ENCODE measurements at places on chromosomes 4 and X. TPM values are rescaled to one million over a fixed set of nuclear protein-coding genes. Genes with fewer than 3 reads are reported as not detected.

GRCh38 chr4:1464581-1465171 is 58.4 kb upstream of the NKX1-1 start:
- no peak for DNase-seq
- H3K36me3 ChIP-seq, result no peaks in the 10 kb centered on the region
- no peaks in the 10 kb centered on the region for H3K4me1 ChIP-seq
- no peak overlapping the region for H3K27ac ChIP-seq
- H3K4me3 ChIP-seq, result no peak overlapping the region

GRCh38 chr4:11416071-11416766 is 12.5 kb downstream of the HS3ST1 start:
- H3K27ac ChIP-seq, result no peak overlapping the region
- no peaks in the 10 kb centered on the region for H3K36me3 ChIP-seq
- no peaks in the 10 kb centered on the region for H3K4me1 ChIP-seq
- H3K27me3 ChIP-seq, result no peaks in the 10 kb centered on the region
- no peak overlapping the region for H3K4me3 ChIP-seq

- no peaks in the 10 kb centered on the region for H3K4me1 ChIP-seq
- peaks cover 6% of the 10 kb centered on the region for H3K27me3 ChIP-seq
- no peak overlapping the region for H3K4me3 ChIP-seq
- no peaks in the 10 kb centered on the region for H3K36me3 ChIP-seq
- H3K27ac ChIP-seq, result no peak overlapping the region
These were observed 159.0 kb downstream of the DCLK2 start for GRCh38 chr4:150237110-150237872.

DNA sequence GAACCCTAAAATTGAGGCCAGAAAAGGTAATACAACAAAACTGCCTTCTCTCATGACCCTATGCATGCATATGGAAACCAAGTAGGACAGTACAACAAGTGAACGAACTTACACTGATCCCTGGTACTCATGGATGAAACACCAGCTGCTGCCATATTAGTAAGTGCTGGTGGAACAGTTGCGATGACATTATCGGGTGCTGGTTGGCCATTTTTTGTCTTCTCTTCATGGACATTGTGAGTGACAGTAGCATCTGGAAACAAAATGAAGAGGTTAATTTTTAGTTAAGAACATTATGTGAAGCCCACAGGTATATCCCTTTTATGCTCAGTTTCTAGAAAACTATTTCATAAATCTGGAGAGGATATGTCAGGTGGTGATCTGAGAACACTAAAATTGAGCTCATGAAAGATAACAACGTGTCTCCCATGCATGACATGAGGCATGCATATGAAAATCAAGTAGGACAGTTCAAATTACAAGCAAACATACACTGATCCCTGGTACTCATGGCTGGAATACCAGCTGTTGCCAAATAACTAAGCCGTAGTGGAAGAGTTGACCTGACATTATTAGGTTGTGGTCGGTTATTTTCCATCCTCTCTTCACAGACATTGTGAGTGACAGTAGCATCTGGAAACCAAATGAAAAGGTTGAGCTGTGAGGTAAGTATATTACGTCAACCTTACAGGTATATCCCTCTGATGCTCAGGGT is 74.2 kb upstream of the CT45A1 start:
- no peak overlapping the region for H3K27ac ChIP-seq
- no peak overlapping the region for H3K4me3 ChIP-seq
- H3K36me3 ChIP-seq, result no peaks in the 10 kb centered on the region
- no peaks in the 10 kb centered on the region for H3K4me1 ChIP-seq

GRCh38 chr4:16082426-16083240 is 1.2 kb downstream of the PROM1 start:
- peaks cover 32% of the 10 kb centered on the region for H3K27me3 ChIP-seq
- no peaks in the 10 kb centered on the region for H3K36me3 ChIP-seq
- no peak overlapping the region for H3K4me3 ChIP-seq
- no peak for DNase-seq

GRCh38 chr4:146051728-146052391 is 113.2 kb upstream of the ZNF827 start:
- peaks cover 4% of the 10 kb centered on the region for H3K27me3 ChIP-seq
- H3K27ac ChIP-seq, result no peak overlapping the region
- H3K4me1 ChIP-seq, result no peaks in the 10 kb centered on the region
- no peak overlapping the region for H3K4me3 ChIP-seq

DNA sequence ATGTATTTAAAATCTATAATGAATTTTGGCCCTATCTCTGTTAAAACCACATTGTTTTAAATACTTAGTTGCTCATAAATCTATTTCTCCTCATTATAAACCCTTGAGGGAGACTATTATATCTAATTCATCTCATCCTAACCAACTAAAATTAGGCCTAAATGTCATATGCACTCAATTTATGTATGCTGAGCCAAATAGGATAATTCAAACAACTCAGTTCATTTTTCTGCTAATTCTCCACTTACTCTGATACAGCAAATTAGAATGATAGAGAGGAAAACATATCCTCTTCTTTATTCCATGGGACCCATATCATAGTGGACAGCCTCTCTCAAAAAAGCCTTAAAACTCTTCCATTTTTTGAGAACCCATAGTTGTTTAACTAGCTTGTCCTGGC is 80.3 kb upstream of the TET2 start:
- DNase-seq, result no peak
- H3K36me3 ChIP-seq, result no peaks in the 10 kb centered on the region
- H3K27ac ChIP-seq, result no peak overlapping the region
- peaks cover 7% of the 10 kb centered on the region for H3K4me1 ChIP-seq
- no peak overlapping the region for H3K4me3 ChIP-seq

DNA sequence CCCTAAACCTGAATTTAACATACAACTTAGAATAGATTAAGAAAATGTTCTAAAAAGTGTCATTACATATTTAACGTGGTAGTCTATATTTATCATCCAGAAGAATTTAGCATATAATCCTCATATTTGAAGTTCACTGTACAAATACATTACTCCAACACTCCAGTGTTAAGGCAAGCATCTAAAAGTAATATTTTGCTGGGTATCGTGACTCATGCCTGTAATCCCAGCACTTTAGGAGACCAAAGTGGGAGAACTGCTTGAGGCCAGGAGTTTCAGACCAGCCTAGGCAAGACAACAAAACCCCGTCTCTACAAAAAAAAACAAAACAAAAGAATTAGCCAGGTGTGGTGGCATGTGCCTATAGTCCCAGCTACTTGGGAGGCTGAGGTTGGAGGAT is 24.8 kb downstream of the LRBA start:
- H3K27me3 ChIP-seq, result no peaks in the 10 kb centered on the region
- no peak overlapping the region for H3K27ac ChIP-seq
- no peak overlapping the region for H3K4me3 ChIP-seq
- no peaks in the 10 kb centered on the region for H3K36me3 ChIP-seq

DNA sequence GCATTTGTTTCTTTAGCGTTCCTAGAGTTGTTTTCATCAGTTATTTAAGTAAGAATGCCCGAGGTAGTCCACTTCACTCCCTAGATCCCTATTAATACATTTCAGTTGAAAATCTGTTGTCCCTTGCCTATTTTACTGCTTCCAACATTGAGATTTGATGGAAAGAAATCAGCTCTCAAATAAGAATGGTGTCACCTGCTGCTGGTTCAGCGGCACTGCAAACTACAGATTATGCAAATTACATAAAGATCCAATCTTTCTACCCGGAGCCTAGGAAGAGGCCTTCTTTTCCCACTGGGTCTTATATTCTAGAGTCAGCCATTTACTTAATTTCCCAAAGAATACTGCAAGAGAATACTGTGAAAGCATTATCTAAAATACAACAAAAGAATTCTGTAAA is 597.6 kb upstream of the MAGEB2 start:
- no peak overlapping the region for H3K27ac ChIP-seq
- no peak overlapping the region for H3K4me3 ChIP-seq
- no peak for DNase-seq
- H3K36me3 ChIP-seq, result no peaks in the 10 kb centered on the region

DNA sequence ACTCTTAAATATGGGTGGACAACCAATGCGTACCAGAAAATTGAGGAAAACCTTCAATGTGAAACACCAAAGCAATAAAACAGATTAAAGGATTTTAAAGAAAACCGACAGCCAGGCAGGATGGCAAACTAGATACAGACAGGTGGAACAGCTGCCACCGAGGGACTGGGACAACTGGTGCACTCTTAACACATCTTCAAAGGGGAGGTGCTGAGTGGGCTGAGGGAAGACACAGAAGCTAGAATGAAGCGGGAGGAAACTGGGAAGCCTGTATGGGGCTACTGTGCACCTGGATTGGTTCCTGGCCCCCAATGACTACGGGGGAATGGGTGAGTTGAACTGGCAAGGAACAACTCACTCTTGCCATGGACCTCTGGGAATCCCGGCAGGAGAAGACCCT is 20.7 kb downstream of the ZNF280C start:
- H3K36me3 ChIP-seq, result peaks cover 16% of the 10 kb centered on the region
- H3K27ac ChIP-seq, result no peak overlapping the region
- H3K27me3 ChIP-seq, result no peaks in the 10 kb centered on the region

- H3K36me3 ChIP-seq, result no peaks in the 10 kb centered on the region
- H3K27ac ChIP-seq, result no peak overlapping the region
- no peaks in the 10 kb centered on the region for H3K4me1 ChIP-seq
- no peak for DNase-seq
These were observed 63.3 kb downstream of the CCSER1 start for GRCh38 chr4:90190525-90190924.

GRCh38 chr4:163392328-163392727 is 48.6 kb downstream of the NPY5R start:
- no peaks in the 10 kb centered on the region for H3K36me3 ChIP-seq
- no peak overlapping the region for H3K27ac ChIP-seq
- H3K4me1 ChIP-seq, result no peaks in the 10 kb centered on the region
- no peak for DNase-seq

DNA sequence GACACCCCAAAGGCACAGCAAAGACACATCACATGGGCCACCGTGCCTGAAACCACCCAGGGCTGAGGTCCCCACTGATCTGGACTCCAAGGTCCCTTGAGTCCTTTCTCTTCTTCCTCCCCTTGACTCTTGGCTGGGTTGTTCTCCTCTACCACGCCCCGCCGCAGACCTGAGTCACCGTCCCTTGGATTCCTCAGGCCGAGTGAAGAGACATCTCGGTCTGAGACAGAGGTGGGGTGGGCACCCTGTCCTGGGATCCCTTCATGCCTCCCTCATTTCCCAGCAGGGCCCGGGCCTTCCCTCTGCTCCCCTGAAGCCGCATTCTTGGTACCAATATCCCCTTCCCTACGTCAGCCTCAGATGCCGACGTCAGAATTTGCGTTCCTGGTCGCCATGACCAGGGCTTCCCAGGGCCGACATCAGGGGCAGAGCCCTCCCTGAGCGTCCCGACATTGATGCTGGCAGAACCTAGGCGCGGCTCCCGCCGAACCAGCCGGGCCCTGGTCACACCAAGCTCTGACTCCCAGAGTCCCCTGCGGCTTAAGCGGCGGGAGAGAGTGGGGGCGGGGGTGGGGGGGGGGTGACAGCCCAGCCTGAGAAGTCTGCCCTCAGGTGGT is 498 bp downstream of the MAGEA10 start:
- DNase-seq, result no peak
- no peaks in the 10 kb centered on the region for H3K4me1 ChIP-seq
- no peak overlapping the region for H3K27ac ChIP-seq
- no peaks in the 10 kb centered on the region for H3K27me3 ChIP-seq
- H3K36me3 ChIP-seq, result no peaks in the 10 kb centered on the region

The MFAP3L gene
- 3.4 TPM for total RNA-seq

The BST1 gene
- total RNA-seq, result 0.27 TPM

The ARHGAP36 gene
- not detected for total RNA-seq

The HPSE gene
- total RNA-seq, result 9.1 TPM
